ENCODE measurements at places on chromosomes 12 and 14. TPM values are rescaled to one million over a fixed set of nuclear protein-coding genes. Genes with fewer than 3 reads are reported as not detected.

The ISM2 gene
- 0.41 TPM for total RNA-seq

- no peak for DNase-seq
Observed at GRCh38 chr14:49049711-49050110, 536.5 kb downstream of the RPS29 start.

The NOP9 gene
- total RNA-seq, result 19.3 TPM

- no peak for DNase-seq
Observed at GRCh38 chr14:60514741-60515491, 6.0 kb downstream of the SIX6 start.

- no peak for DNase-seq
Observed at GRCh38 chr12:818733-819132, 66.4 kb downstream of the WNK1 start.

DNA sequence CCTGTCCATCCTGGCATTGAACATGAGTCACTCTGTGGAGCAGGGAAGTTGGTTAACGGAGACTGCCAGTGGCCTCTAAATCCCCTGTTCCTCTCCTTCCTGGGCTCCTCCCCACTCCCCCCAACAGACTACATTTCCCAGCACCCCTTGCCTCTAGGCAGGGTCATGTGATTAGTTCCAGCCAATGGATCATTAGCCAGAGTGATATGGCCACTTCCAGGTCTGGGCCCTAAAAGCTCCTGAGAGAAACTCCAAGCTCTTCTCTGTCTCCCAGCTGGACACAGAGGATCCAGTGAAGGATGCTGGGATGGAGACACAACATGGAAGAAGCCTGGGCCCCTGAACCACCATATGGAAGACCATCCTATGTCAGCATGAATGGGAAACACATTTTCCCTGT, 54.4 kb upstream of the RFLNA start:
- DNase-seq, result no peak

DNA sequence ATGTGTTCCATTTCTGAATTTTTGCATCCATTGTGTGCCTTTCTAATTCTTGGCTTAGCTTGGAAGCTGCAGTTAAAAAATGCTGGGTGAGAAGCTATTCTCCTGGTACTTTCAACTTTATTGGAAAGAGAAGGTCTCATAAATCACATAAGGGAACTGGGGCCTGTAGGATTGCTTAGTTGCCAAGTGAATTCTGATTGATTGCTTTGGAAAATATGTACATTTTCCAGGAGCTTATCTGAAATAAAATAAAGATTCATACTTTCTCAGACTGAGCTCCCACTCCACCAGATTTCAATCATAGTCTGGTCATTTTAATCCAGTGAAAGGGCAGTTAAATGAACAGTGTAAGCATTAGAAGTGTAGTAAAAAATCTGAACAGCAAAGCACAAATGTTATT, 50.0 kb upstream of the PRICKLE1 start:
- no peak for DNase-seq

DNA sequence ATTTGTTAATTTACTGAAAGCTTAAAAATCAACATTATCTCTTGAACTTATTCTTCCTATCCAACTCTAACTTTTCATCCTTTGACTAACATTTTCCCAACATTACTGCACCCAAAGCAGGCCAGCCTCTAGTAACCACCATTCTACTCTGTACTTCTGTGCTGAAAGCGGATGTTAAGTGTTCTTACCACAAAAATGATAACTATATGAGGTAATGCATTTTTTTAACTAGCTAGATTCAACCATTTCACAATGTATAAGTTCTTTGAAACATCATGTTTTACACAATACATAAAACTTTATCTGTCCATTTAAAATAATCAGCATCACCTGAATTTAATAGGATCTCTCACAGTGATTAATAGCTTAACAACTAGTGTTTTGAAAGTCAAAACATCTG, 468.5 kb upstream of the MGAT4C start:
- no peak for DNase-seq

DNA sequence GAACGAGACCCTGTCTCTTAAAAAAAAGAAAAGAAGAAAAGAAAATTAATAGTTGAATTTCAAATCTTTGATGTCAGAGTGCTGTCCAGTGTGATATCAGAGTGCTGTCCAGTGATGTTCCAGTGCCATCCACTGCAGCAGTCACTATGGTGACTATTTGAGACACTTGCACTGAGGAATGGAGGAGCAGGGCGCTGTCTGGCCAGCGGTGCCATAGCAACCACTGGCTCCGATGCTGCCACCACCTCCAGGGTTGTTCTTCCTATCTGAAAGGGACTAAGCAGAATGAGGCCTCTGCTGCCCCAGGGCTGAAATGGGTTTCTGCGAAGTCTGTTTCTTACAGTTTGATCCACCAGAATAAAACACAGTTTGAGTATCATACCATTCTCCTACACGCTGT, 272.9 kb downstream of the NUAK1 start:
- no peak for DNase-seq

DNA sequence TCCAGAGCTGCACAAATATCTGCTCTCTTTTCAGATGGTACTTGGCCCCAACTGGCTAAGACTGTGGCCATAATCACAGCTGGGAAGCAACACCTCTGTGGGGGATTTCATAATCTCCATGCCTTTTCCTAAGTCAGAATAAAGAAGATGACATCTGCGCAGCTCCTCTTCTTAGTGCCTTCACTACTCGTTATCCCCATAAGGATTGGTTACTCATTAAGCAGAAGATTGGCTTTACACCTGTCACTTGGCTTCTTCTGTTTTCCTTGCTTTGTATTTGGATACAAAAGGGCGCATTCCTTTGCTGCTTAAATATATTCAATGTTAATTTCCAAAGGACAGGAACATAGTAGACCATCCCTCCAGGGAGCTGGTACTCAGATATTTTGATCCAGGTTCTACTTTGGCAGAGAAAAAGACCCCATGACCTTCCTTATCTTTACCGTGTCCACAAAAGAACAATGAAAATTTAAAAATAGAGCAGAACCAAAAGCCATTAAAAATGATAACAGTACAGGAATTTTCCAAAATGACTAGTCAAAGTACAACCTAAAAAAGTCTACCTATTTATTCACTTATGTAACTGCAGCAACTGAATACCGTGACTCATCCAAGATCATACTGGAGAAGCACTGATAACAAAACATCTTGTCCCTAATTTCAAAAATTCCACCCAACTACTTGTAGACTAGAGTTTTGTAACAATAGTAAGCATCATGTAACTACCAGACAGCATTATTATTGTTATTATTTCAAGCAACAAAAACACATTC, 352.3 kb upstream of the TMPO start:
- no peak for DNase-seq

GRCh38 chr12:90970471-90970870, 15.5 kb upstream of the CCER1 start:
- peak; percentile 39 for DNase-seq

DNA sequence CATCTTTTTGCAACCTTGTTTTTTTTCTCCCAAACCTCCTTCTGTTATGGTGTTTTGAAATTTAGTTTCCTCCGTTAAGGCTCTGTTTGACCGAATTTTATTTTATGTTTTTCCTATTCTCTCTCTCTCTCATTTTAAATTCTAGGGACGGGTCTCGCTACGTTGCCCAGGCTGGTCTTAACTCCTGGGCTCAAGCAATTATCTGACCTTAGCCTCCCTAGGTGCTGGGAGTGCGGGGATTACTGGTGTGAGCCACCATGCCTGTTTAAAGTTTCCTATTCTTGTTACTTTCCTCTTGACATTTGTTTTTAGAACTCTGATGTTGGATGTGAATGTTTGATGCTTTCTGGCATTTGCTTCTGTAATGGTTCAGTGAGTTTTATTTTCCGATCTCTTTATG, 1.0 kb downstream of the ZC3H14 start:
- no peak for DNase-seq

GRCh38 chr12:111578276-111578970, 20.7 kb downstream of the ATXN2 start:
- DNase-seq, result peak; percentile 31

DNA sequence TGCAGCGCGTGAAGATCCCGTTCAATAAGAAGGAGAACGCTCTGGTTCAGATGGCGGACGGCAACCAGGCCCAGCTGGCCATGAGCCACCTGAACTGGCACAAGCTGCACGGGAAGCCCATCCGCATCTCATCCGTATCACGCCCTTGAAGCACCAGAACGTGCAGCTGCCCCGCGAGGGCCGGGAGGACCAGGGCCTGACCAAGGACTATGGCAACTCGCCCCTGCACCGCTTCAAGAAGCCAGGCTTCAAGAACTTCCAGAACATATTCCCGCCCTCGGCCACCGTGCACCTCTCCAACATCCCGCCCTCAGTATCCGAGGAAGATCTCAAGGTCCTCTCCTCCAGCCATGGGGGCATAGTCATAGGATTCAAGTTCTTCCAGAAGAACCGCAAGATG, 131.9 kb upstream of the FUT8 start:
- DNase-seq, result no peak
